ENCODE measurements at places on chromosomes 7 and 10.

- no peak for DNase-seq
These were observed 371.5 kb upstream of the MTPN start for GRCh38 chr7:136348542-136349192.

- no peak for DNase-seq
These were observed 738.6 kb upstream of the LRRTM3 start for GRCh38 chr10:66187053-66187733.

GRCh38 chr10:71933651-71934050, 30.5 kb upstream of the CHST3 start:
- DNase-seq: no peak

- no peak for DNase-seq
These were observed 50.8 kb upstream of the ABLIM1 start for GRCh38 chr10:114708717-114709335.

- DNase-seq: no peak
These were observed 88.4 kb downstream of the TACC2 start for GRCh38 chr10:122077311-122077875.
